ENCODE measurements at places on chromosomes 2 and 18. TPM values are rescaled to one million over a fixed set of nuclear protein-coding genes. Genes with fewer than 3 reads are reported as not detected.

DNA sequence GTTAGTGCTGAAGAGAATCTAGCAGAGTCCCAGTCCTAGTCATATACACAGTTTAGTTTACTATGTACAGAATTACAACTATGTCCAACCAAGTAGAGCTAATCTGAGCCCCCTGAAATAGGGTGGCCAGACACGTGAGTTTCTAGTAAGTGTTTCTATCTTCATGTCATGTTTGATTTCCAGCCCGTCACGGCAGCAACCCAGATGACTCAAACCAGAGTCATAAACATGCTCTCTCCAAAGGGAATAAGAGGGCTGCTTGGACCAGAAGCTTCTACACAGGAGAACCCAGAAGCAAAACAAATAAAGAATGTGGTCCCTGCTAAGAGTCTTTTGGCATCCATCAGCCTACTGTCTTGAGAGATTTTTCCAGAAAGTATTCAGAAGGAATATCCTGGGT lies 64.9 kb upstream of the WIPF1 start:
- H3K36me3 ChIP-seq, result no peaks in the 10 kb centered on the region
- H3K27me3 ChIP-seq, result no peaks in the 10 kb centered on the region
- no peak for DNase-seq
- no peaks in the 10 kb centered on the region for H3K4me1 ChIP-seq
- H3K27ac ChIP-seq, result no peak overlapping the region

DNA sequence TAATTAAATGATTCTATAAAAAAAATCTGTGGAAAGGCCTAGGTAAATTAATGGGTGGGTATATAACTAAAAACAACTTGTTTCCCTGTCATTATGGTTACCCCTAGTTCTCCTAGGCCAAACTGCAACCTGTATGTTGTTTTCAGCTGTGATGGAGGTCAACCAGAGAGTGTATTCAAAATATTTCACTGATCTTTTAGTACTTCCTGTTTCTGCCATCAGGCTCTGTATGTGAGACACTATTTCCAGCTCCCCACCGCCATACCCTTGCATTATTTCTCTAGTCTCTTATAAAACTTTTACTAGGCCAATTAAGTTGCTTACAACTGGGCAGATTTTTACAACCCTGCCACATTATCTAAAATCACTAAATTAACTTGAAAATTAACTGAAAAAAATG lies 21.0 kb upstream of the CDKL4 start:
- no peak overlapping the region for H3K4me3 ChIP-seq
- no peaks in the 10 kb centered on the region for H3K4me1 ChIP-seq
- no peaks in the 10 kb centered on the region for H3K27me3 ChIP-seq
- DNase-seq, result no peak

The LRRC30 gene
- total RNA-seq, result not detected

DNA sequence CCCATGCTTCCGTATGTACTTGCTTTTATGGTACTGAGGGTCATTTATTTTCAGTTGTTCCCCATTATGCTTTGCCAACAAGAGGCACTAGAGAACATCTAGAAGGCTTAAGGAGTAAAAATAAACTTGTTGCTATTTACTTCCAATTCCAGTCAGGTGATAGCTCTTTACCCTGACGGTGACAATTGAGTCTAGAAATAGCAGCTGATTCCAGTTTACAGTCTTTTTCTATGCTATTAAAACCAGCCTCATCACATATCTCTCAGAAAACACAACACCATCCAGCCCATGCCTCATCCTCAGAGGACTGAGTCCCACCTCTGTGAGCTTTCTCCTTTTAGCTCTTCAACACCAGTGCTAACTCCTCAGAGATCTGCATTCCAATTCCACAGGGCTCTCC lies 327.0 kb downstream of the GPD2 start:
- no peak overlapping the region for H3K4me3 ChIP-seq
- no peaks in the 10 kb centered on the region for H3K4me1 ChIP-seq
- H3K36me3 ChIP-seq, result no peaks in the 10 kb centered on the region
- no peak overlapping the region for H3K27ac ChIP-seq
- no peak for DNase-seq

The ATF2 gene
- total RNA-seq, result 53.1 TPM

DNA sequence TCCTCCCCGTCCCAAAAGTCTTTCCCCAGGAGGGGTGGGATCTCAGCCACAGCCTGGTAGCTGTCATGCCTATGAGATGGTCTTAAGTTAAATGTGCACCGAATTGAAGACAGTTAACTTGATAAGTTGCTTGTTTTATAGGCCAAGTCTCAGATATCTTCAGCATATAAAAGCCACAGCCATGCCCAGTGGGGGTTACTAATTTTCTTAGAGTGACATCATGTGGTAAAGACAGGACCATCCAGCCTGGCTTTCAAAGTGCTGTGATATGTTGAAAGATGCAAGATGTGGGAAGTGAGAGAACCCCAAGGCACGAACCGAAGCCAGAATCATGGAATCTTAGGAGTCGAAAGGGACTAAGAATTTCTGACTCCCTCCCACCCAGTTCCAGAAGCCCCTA lies 42.1 kb upstream of the FAM124B start:
- H3K4me3 ChIP-seq, result no peak overlapping the region
- no peaks in the 10 kb centered on the region for H3K27me3 ChIP-seq
- H3K4me1 ChIP-seq, result peaks cover 6% of the 10 kb centered on the region
- H3K27ac ChIP-seq, result no peak overlapping the region
- H3K36me3 ChIP-seq, result no peaks in the 10 kb centered on the region

DNA sequence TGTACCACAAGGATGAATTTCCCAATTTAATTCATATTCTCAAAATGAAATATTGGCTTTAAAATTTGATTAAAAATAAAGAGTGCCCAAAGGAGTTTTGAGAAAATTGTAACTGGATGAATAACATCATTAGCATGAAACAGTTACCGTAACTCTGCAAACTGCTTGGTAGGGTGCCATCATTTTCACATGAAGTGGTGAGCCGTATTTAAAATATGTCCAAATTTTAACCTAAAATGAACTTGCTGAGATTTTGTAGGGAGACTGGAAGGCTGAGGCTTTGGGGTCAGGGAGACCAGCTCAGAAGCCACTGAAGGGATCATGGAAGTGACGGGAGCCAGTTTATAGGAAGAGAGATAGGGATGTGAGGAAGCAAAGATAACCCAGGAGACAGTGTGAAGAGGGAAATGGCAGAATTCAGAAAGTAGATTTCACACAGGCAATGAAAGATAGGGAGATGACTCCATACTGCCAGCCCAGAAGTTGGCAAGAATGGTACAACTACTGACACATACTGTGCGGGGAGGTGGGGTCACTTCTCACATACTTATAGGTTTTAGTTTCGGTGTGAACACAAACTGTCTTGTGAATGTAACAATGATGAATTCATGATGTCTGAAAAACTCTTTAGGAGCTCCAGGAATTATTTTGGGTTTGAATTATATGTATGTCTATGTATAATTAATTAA lies 53.8 kb downstream of the EFEMP1 start:
- no peak for DNase-seq
- H3K4me1 ChIP-seq, result no peaks in the 10 kb centered on the region
- no peak overlapping the region for H3K4me3 ChIP-seq
- H3K27me3 ChIP-seq, result no peaks in the 10 kb centered on the region
- no peak overlapping the region for H3K27ac ChIP-seq

GRCh38 chr18:37612524-37613252 lies 47.1 kb upstream of the CELF4 start:
- H3K4me1 ChIP-seq, result no peaks in the 10 kb centered on the region
- no peaks in the 10 kb centered on the region for H3K27me3 ChIP-seq
- DNase-seq, result no peak
- H3K27ac ChIP-seq, result no peak overlapping the region
- no peak overlapping the region for H3K4me3 ChIP-seq
- H3K36me3 ChIP-seq, result no peaks in the 10 kb centered on the region

DNA sequence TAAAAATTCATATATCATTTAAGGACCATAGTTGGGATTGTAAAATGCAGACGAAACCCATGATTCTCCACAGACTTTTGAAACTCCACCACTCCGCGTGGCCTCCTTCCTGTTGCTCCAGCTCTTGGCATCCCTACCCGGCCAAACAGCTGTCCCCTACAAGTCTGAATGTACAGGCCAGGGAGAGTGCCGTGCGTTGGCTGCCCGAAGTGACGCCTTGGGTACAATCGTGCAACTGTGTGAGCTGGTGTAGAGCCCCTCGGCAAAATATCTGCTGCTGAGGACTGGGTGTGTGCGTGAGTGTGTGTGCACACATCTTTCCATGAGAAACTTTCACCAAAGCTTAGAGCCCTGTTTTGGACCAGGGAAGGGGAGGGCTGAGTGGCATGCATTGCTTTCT lies 43.8 kb upstream of the ZNF516 start:
- H3K27me3 ChIP-seq, result no peaks in the 10 kb centered on the region
- no peak for DNase-seq
- H3K27ac ChIP-seq, result no peak overlapping the region
- no peaks in the 10 kb centered on the region for H3K4me1 ChIP-seq
- H3K4me3 ChIP-seq, result no peak overlapping the region

DNA sequence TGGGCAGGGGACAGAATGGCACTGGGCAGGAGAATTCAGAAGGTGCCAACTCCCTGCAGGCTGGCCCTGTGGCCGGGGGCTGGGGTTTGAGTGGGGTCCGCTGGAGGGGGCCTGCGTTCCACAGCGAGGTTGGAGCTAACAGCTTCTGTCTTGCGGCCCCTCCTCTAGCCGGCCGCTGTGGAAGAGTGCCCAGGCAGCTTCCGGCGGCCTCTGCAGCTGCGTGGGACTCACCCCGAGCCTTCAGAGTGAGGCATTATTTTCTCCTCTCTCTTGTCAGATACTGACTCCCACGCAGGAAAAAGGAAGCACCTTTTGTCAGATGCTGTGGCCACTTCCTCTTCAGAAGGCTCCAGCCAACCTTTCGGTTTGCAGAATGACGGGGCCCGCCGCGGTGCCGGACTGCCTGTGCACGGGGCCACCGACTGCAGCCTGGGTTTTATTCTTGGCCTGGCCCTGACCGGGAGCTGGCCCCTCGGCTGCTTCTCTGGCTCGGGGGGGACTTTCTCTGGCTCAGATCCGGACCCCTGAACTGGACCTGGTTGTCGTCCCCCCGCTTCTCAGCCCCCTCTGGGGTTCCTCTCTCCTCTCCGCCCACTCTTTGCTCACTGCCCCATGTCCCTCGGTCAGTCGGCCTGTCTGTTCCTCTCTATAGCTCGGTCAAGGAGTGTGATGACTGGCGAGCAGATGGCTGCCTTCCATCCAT lies 40.1 kb downstream of the ARHGAP25 start:
- H3K4me3 ChIP-seq, result peak overlapping the region; percentile 50
- no peaks in the 10 kb centered on the region for H3K27me3 ChIP-seq
- peak; percentile 56 for DNase-seq
- H3K36me3 ChIP-seq, result no peaks in the 10 kb centered on the region
- H3K27ac ChIP-seq, result peak overlapping the region; percentile 91

DNA sequence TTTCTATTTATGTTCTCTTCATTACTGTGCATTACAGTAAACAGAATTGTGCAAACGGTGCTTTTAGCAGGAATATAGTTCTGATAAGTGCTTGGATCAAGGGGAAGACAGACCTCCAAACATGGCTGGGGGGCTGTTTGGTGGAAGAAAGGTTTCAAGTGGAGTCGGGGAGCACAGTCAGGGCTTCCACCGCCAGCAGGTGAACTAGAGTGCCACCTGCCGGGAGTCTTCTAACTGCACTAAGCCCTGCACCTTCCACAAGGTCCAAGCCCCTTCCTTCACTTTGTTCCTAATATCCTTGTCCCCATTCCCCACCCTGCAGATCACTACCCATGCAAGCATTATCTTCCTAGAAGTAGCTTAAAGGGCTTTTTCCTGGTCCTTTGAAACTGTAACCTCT lies 11.1 kb downstream of the ONECUT2 start:
- no peaks in the 10 kb centered on the region for H3K36me3 ChIP-seq
- no peak for DNase-seq
- H3K4me3 ChIP-seq, result no peak overlapping the region

The SDC1 gene
- 25.6 TPM for total RNA-seq

- no peaks in the 10 kb centered on the region for H3K27me3 ChIP-seq
- no peak overlapping the region for H3K4me3 ChIP-seq
- DNase-seq, result no peak
- H3K27ac ChIP-seq, result no peak overlapping the region
Measured at GRCh38 chr2:225600865-225601264, 201.4 kb downstream of the NYAP2 start.

GRCh38 chr2:191786694-191787093 lies 60.2 kb downstream of the CAVIN2 start:
- H3K4me1 ChIP-seq, result no peaks in the 10 kb centered on the region
- no peaks in the 10 kb centered on the region for H3K36me3 ChIP-seq
- H3K27ac ChIP-seq, result no peak overlapping the region
- no peak overlapping the region for H3K4me3 ChIP-seq
- no peaks in the 10 kb centered on the region for H3K27me3 ChIP-seq

The TMEM247 gene
- total RNA-seq, result not detected

- no peaks in the 10 kb centered on the region for H3K4me1 ChIP-seq
- no peak overlapping the region for H3K27ac ChIP-seq
- H3K36me3 ChIP-seq, result no peaks in the 10 kb centered on the region
- no peak for DNase-seq
- H3K27me3 ChIP-seq, result no peaks in the 10 kb centered on the region
Measured at GRCh38 chr2:51297488-51297887, 265.6 kb upstream of the NRXN1 start.

The MORN2 gene
- 6.8 TPM for total RNA-seq

- H3K4me1 ChIP-seq, result no peaks in the 10 kb centered on the region
- H3K27ac ChIP-seq, result no peak overlapping the region
- no peaks in the 10 kb centered on the region for H3K36me3 ChIP-seq
- H3K4me3 ChIP-seq, result no peak overlapping the region
- no peaks in the 10 kb centered on the region for H3K27me3 ChIP-seq
Measured at GRCh38 chr2:54397426-54397825, 58.7 kb upstream of the SPTBN1 start.

The ALK gene
- 1.3 TPM for total RNA-seq

GRCh38 chr18:78406743-78407465 lies 572.7 kb upstream of the SALL3 start:
- H3K36me3 ChIP-seq, result no peaks in the 10 kb centered on the region
- H3K4me3 ChIP-seq, result no peak overlapping the region
- H3K4me1 ChIP-seq, result no peaks in the 10 kb centered on the region
- no peak overlapping the region for H3K27ac ChIP-seq

The ARHGEF4 gene
- total RNA-seq, result 1.1 TPM

DNA sequence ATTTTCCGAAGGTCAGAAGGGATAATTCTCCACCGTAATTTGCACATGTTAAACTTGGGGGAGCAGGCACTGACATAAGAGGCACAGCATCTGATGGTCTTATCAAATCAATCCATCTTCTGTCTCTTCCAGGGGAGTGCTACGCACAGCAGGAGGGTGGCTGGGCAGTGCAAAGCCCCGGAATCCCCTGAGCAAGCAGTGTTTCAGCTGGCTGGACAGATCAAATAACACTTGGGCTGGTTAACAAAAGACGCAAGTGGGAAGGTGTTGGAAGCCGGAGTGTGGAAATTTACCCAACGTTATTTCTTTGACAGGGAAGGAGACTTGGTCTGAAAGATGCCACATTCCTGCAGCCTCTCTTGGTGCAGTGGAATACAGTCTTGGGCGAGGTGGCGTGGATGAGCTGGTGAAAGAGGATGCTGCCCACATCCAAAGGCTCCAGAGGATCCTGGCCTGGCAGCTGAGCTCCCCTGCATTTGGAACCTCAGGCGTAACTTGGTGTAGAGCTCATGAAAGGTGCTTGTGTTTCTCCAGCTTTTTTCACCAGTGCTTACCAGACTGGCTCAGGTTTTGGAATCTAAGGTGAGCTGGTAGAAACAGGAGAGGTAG lies 103.0 kb downstream of the MAPK4 start:
- no peaks in the 10 kb centered on the region for H3K36me3 ChIP-seq
- H3K27ac ChIP-seq, result no peak overlapping the region
- no peak overlapping the region for H3K4me3 ChIP-seq
- H3K27me3 ChIP-seq, result no peaks in the 10 kb centered on the region
- no peaks in the 10 kb centered on the region for H3K4me1 ChIP-seq
- DNase-seq, result no peak
